Kasumi-1 (cell line): ENCODE measurements at places on chromosomes 2 and 18.

DNA sequence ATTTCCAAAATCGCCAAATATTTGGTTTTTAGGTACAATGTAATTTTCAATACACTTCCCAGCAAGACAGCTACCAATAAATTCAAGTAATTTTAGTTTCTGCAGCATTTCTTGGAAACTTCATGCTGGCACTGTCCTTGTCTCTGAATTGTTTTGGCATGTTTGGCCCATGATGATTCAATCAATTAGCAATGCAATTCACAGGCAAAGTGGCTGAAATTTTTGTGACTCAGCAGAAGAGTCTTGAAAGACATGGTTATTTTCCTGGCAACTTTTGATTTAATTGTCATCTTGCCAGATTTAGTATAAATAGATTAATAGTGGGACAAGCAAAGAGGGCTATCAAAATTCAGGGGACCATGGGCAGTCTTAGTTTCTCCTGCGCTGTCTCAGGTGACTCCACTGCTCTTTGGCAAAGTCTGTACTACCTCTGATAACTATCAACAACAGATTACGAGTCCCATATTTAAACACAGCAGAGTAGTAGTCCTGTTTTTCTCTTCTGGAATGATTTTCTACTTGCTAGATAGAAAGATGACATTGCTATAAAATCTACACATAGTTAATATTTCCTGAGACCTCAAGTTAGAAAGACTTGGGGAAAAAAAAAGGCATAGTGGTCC, 88.9 kb upstream of the CYP26B1 start:
- DNase-seq = no peak

DNA sequence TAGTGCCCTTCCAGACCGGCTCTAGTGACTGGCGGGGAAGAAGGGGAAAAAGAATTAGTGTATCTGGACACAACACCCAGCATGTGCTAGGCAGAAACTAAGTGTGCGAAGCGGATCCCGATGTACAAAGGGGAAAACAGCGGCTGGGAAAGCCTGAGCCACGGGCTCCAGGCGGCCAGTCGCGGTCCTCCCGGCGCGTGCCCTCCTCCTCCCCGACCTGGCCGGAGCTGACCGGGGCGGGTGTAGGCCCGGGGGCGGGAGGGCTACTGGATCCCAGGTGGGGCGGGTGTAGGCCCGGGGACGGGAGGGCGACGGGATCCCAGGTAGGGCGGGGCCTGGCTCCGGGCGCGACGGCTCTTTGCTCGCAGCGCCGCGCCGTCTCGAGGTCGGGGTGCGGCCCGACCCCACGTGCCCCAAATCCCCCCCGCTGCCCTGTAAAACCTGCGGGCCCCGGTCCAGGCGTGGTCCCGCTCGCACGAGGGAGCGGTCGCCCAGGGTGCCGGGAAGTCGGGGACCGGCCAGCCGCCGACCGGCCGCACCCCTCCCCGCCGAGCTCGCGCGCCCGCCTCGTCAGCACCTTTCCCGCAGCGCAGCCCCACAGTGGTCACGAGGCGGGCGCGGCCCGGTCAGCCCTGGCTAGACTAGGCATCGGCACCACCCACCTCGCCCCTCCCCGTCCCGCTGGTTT, 48.8 kb downstream of the C2orf42 start:
- DNase-seq = peak; percentile 30

- peak; percentile 27 for DNase-seq
These were observed 41.1 kb downstream of the NHEJ1 start for GRCh38 chr2:219119422-219120043.

DNA sequence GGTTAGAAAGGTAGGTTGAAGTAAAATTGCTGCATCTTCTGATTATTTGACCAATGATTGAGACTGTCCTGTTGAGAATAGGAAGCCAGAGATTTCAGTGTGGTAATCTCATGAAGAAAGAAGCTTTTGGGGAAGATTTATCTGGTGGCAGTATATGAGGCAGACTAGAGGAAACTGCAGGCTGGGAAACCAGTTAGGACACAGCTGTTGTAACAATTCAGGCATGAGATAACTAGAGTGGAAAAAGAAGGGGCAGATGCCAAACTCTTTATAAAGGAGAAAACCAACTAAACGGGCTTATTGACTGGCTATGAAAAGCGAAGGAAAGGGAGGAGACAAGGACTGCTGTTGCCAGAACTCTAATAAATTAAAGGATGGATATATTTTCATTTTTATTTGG, 155.6 kb downstream of the TTC27 start:
- no peak for DNase-seq

GRCh38 chr2:55883829-55884228, 39.8 kb downstream of the EFEMP1 start:
- no peak for DNase-seq

GRCh38 chr18:5979971-5980457, 84.7 kb upstream of the TMEM200C start:
- no peak for DNase-seq

GRCh38 chr2:84912984-84913383, 7.5 kb downstream of the TMSB10 start:
- DNase-seq = no peak

DNA sequence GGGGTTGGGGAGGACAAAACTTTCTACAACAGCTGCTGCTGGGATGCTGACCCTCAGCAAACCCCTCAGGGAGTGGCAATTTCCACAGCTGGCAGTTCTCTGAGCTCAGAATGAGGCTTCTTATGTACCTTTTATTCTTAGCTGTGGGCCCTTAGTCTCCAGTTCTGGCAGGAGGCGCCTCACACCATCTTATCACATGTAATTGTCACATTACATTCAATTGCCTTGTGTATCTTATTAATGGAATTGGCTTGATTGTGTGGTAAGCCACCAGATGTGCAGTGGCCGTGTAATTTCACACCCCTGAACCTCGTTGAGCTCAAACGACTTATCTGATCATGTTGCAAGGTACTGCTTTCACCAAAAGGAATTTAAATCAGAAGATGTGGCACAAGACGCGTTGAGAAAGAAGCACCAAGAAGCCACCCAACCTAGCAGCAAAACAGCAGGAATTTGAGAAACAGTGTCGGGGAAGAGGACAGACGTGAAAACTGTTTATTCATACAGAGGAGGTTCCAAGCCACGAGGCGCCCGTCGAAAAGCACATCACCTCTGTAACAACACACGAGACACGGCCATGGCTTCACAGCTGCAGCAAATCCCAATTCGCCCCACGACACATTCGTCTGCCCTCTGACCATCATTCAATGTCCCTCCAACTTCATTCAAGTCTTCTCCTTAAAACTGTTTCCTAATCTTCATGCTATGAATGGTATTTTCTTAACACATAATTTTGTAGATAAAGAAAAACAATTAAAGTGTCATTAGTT, 53.6 kb upstream of the LPIN2 start:
- no peak for DNase-seq

DNA sequence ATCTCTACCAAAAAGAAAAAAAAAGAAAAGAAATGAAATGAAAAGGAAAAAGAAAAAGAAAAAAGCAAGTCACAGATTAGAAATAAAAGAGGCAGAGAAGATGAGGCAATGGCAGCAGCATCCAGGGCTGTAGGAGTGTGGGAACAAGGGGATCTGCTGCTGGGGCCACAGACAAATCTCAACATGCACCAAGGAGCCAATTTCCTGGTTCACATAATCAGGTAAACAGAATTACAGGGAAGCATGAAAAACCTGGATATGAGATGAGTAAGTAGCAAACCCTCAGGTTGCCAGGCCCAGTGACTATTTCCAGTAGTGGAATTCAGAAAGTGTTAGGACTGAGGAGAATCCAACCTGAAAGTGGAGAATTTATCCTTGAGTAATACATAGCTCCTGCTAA, 77.4 kb upstream of the ARHGAP28 start:
- DNase-seq = no peak

- DNase-seq = no peak
These were observed 15.9 kb downstream of the POLI start for GRCh38 chr18:54284981-54285785.

GRCh38 chr2:8645176-8645831, 36.6 kb upstream of the ID2 start:
- no peak for DNase-seq

DNA sequence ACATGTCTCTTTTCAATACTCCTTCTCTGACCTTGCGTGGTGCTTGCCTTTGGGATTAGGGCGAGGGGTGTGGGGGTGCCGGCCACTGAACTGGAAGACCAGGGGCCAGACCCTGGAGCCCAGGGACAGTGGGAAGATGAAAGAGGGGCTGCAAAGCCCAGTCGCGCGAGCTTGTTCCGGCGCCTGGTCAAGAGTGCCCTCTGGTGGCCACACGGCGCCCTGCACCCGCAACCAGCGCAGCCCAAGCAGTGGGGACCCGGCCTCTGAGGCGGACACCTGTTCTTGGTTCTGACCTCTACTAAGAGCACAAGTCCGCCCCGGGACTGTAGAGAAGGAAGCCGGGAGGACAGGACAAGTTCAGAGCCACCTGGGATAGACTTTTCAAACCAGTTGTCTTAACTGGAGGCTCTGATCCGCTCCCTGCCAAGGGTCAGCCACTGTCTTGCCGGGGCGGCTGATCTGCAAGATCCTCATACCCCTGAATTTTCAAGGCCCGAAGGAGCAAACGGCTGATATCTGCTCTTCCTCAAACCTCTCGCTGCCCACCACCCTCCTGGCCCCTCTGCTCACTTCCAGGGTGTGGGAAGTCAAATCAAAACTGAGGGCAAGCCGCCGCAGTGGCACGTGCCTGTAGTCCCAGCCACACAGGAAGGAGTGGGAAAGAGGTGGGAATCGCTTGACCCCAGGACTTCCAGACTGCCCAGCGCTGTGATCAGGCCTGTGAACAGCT, 14.9 kb upstream of the MSH6 start:
- peak; percentile 37 for DNase-seq

GRCh38 chr18:49747876-49748275, 65.5 kb downstream of the ACAA2 start:
- no peak for DNase-seq
